ENCODE measurements at places on chromosomes 13 and 19.

GRCh38 chr13:110414931-110415330 lies 107.8 kb downstream of the COL4A2 start:
- DNase-seq: no peak

DNA sequence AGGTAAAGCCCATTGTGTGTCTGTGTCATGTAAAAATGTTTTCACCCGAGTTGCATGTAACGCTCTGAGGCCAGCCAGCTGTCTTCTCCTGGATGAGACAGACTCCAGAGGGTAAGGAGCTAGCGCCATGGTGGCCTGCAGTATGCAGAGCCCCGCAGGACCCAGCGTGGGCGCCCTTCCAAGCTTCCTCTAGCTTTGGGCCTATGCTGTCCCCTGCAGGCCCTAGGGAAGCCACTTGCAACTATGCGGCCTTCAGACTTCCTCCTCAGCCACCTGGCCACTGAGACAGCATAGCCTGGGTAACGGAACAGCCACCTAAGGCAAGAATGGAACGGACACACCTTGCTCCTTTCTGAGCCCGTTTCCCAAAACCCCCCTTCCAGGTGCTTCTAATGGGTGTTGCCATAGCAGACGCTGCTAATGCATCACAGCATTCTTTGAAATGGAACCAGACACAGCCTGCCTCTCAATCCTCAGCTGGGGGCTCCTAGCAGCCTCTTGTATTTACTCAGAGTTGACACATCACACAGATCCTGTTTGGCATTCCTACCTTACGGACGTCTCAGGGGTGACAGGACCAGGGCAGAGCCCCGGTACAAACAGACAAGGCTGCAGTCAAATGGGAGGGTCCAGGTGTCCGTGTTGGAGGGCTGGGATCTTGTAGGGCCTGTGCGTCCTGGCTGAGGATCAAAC lies 6.2 kb downstream of the FAM32A start:
- no peak for DNase-seq

DNA sequence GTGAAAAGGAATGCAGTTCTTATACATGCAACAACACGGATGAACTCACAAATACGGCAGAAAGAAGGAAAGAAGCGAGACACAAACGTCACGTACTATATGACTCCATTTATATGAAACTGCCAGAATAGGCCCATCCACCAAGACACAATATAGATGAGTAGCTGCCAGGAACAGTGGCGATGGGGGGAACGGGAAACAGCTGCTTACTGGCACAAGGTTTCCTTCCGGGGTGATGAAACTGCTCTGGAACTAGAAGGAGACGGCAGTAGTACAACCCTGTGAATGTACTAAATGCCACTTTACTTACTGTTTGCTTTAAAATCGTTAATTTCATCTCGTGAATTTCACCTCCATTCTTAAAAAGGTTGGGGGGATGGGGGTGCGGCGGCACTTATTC lies 28.9 kb downstream of the MLLT1 start:
- DNase-seq: no peak

- no peak for DNase-seq
Observed at GRCh38 chr19:10155839-10156238, 36.1 kb upstream of the EIF3G start.

DNA sequence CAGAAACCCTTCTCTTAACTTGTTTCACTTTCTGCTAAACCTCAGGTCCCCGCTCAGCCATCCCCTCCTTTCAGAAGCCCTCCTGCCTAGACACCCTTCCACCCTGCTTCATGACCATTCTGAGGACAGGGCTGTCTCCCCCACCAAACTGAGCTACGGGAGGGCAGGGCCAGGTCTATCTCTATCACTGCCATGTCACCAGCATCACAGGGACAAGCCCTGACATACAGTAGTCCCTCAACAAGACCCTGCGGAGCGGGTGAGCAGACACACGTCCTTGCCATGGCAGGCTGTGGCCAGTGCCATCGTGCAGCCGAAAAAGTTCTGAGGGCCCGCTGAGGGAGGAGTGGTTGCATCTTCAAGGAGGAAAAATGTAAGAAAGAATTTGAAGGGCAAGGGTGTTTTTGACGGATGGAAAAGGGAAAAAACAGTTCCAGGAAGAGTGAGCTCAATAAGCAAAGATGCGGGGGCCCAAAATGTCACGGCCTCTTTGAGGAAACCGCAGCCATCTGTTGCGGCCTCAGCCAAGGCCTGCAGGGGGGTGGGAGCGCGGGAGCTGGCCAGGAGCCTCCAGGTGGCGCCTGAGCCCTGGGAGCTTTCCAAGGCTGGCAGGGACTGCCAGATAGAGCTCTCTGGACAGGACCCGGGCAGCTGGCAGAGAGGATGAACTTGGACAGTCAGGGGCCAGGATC lies 8.1 kb downstream of the PTGIR start:
- peak; percentile 51 for DNase-seq

GRCh38 chr13:47796816-47797215 lies 204.3 kb downstream of the SUCLA2 start:
- no peak for DNase-seq

GRCh38 chr13:97188207-97188606 lies 33.9 kb upstream of the MBNL2 start:
- DNase-seq: no peak

DNA sequence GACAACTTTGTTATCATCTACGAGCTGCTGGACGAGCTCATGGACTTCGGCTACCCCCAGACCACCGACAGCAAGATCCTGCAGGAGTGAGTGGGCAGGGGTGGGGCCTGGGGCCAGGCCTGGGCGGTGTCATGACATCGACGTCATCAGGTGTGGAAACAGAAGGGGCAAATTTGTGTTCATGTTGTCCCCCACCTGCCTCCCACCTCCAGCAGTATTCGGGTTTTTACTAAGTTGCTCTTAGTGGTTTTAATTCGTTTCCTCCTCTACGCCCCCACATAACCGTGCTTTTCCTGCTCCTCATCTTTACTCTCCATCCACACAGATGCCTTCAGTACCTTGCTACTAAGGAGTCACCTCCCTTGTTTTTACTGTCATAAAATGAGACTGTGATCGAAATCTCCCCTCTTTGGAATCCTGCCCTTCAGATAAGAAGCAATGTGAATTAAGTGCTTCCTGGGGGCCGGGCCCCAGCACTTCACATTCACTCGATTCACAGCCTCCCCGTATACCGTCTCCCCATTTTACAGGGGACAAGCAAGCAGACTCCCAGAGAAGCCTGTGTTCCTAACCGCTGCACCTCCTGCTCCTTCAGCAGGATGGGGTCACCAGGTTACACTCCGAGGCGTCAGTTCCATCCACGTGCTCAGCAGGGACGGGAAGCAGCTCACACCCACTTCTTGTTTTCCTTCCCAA lies 10.5 kb downstream of the AP1M1 start:
- DNase-seq: no peak

DNA sequence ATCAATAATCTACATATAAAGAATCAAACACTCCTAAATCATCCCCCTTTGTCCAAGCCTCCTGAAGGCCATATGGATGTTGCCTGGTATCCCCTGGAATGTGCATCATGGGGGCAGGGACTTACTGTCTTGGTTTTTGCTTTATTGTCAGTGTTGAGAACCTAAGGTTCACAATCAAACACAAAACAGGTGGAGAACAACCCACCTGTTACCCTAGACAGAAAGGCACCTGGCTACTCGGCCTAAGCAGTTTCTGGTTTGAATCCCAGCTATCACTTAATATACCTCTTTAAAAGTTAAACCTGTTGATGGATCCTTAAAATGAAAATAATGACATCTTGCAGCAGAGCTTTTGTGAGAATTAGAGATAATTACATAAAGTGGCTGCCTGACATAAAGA lies 68.9 kb downstream of the DCLK1 start:
- DNase-seq: no peak

- DNase-seq: no peak
Observed at GRCh38 chr13:21046203-21046602, 15.2 kb downstream of the LATS2 start.

GRCh38 chr13:98416408-98416807 lies 160.5 kb downstream of the STK24 start:
- no peak for DNase-seq

- DNase-seq: no peak
Observed at GRCh38 chr13:20414546-20415305, 110.9 kb downstream of the CRYL1 start.

- DNase-seq: no peak
Observed at GRCh38 chr13:25242956-25243355, 44.3 kb downstream of the MTMR6 start.

DNA sequence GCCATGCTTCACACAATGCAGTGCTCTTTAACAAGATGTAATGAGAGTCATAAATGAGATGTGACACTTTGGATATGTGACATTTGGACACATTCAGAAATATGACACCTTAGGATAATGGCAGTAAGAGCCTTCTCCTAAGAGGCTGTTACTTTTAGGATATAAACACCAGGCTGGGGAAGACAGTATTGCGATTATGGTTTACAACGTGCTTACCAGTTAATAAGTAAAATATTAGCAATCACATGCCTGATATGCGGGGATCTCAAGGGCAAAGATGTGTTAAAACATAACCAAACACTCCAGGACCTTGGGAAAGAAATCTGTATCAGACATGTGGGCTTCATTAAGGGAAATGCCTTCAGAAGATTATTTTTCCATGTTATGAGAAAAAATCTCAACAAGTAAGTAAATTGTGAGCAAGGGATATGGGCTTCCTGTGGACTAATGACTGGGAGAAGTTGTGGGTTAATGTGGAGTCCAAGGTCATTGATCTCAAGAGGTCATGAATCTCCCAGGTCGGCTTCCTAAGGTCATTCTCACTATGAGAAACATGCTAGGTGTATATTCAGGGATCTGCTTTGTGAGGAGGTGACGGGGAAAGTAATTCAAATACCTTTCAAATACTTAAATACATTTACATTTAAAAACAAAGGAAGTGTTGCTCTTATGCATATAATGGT lies 105.3 kb downstream of the STARD13 start:
- DNase-seq: no peak

DNA sequence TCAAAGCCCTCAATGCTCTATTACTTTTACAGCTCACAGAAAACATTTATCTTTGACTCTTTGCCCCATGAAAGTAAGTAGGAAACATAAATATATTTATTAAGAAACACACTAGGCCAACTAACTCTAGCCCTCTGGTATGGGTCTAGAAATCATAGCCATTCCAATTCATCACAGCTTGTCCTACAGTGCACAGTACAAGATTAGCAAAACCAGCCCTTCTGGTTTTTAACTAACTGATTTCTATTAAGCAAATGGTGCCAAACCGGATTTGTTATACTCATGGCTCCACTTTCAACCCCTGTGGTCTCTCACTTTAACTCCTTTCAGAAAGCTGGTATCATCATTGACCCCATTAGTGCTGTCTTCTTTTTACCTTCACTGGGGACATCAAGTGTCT lies 5.6 kb upstream of the LRRC63 start:
- DNase-seq: no peak

DNA sequence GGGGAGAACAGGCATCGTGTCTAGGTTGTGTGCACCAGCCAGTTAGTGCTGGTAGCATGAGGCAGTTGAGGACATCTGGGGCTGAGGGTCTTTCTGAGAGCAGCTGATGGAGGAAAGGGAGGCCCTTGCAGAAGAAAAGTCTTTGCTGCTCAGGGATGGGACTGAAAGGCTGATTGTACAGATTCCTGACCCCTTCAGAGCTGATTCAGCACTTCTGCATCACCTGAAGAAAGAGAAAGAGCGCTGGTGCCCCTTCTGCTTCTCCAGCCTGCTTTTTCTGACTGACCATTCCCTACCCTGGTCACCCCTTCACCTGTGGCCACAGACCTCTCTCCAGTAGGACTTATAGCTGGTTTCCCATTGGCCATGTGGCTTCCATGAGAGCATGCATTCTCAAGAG lies 476.2 kb downstream of the TSHZ3 start:
- no peak for DNase-seq

DNA sequence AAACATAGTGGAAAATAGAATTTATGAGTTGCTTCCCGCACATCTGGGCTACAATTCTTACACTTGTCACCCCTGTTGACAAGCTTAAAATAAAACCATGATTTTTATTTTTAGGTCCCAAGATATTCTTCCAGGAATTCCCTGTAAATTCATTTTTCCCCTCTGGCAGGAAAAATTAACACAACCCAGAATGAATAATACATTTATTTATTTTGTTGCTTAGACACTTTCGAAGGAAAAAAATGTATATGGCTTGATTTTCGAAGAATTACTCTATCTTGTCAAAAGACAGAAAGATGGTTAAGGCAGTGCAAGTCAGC lies 74.4 kb downstream of the LHFPL6 start:
- DNase-seq: no peak

- DNase-seq: no peak
Observed at GRCh38 chr19:40249781-40250180, 23.3 kb upstream of the CCNP start.
